ENCODE measurements at places on chromosomes 5 and 9.

GRCh38 chr5:143156086-143156485 lies 247.4 kb downstream of the NR3C1 start:
- DNase-seq: no peak

DNA sequence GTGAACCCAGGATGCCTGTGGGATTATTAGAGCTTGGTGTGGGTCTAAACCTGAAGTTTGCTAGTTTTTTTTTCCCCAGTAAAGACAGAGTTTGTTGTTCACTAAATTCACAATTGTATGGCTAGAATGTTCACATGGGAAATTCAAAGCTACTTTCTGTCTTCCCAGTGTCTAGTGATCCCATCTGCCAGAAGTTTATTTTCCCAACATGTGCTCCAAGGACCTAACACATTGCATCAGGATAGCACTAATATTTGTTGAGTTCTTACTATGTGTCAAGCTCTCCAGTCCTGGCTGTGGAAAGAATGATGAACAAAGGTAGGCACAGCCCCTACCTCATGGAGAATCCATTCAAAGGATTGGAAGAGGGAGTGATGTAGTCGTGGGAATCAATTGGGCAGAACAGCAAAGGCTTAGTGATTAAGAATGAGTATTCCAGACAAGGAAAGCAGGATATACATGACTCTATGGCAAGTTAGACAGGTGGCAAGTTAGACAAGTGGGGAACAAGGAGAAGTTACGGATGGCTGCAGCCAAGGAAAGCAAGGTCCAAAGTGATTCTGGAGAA lies 521.5 kb upstream of the WWC1 start:
- no peak for DNase-seq

DNA sequence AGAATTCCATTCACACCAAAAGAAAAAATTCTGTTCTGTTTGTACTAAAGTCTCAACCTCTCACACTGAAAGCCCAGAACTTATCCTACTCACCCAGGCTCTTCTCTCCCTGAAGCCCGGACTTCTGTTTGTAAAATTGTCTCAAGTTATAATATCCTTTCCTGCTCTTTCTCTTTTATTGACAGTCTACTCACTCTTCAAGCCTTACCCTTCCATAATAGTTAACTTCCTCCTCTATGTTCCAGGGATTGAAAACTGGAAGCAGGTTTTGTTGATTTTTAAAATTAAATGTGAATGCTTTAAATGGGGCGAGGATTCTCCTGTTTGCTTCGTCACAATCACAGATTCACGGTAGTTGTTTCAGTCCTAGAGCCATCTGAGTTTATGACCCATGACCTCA lies 51.7 kb upstream of the CCDC112 start:
- no peak for DNase-seq

DNA sequence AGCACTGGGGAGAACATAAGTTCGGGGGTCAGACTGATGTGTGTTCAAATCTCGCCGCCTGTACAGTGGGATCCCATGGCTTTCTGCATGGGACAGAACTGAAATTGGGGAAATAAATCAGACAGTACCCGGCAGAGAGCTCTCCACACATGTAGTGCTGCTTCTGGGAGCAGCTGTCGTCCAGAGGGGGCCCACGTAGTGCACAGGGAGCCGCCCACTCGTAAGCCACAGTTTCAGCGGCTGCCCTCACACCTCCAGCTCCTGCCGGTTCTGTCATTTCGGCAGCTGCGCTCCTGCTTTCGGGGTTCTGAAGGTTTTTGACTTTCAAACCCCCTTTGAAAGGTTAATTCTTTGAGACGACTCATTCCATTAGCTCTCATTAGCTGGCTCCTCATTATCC lies 83.1 kb downstream of the OLFM1 start:
- no peak for DNase-seq

- DNase-seq: no peak
These were observed 67.1 kb downstream of the ADAMTS2 start for GRCh38 chr5:179278119-179278518.
